ENCODE measurements at places on chromosomes 7 and 10.
A peak's percentile ranks its signal among the peaks of the same experiment; 100 is the strongest.

GRCh38 chr7:108222236-108222892 lies 92.2 kb upstream of the LAMB4 start:
- DNase-seq = peak; percentile 30

DNA sequence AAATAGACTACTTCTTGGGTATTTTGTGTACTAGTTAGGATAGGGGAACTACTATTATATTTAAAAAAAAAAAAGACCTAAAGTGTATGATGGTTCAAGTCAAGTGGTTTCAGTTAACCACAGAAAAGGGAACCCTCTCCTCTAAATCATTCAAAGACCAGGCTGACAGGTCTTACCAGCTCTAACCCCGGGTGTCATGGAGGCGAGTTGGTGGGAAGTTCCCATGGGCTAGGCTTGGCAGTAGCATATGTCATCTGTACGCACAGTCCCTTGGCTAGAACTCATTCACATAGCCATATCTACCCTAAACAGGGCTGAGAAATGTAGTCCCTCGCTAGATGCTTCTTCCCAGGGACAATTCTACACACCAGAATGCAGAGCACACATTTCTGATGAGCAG lies 37.7 kb upstream of the KCNMA1 start:
- DNase-seq = no peak

DNA sequence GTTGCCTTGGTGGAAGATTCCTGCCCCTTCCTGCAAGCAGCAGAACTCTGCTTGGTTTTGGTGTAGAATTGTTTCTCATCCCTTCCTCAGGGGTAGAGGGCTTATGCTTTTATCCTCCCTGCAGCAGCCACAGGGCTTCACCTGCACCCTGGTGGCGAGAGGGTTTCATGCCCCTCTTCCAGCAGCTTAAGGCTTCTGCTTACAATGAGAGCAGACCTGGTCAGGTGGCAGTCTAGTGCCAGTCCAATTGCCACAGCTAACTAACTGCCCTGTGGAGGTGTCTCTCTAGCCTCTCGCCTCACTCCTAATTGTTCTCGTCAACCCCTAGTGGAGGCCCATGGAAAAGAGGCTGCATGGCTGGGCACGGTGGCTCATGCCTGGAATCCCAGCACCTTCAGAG lies 19.3 kb downstream of the ACBD7 start:
- no peak for DNase-seq

DNA sequence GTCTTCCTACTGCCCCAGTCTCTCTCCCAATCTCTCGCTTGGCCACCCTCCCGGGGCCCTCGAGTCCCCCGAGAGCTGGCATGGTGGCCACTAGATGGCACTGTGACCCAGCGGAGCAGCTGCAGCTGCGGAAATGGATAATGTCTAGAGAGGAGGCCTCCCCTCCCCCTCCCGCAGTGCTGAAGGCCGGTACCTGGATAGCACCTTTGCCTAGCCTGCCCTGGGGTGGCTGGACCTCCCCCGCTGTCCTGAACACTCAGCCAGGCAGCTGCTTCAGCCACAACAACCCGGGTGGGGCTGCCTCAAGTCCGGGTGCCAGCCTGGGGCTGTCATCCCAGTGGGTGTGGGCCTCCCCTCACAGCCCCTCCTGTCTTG lies 65.2 kb downstream of the GOLGA7B start:
- DNase-seq = no peak

GRCh38 chr7:156673902-156674301 lies 33.3 kb downstream of the RNF32 start:
- no peak for DNase-seq

GRCh38 chr7:137078781-137079180 lies 210.3 kb downstream of the CHRM2 start:
- DNase-seq = no peak

DNA sequence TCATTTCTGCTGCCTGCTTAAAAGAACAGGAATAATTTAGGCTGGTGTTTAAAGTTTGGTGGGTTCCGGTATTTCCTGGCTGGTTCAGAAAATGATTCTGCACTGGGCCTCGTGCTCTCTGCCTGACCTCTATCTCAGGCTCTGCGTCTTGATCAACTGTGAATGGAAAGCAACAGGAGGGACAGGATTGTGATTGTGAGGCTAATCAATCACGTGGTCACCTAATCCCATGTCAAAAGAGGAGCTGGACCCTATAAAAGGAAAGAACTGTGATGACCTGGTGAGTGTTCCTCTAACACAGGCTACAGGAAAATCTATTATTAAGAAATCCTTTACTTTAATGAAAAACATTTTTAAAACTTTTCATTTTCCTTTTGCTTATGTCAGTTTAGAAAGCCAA lies at the start of gene DHX32:
Gene DHX32 (minus strand): TSS at position 101 of the 400 bp plus-strand sequence. CDS start 468 bp downstream, outside the sequence.
- no peak for DNase-seq

DNA sequence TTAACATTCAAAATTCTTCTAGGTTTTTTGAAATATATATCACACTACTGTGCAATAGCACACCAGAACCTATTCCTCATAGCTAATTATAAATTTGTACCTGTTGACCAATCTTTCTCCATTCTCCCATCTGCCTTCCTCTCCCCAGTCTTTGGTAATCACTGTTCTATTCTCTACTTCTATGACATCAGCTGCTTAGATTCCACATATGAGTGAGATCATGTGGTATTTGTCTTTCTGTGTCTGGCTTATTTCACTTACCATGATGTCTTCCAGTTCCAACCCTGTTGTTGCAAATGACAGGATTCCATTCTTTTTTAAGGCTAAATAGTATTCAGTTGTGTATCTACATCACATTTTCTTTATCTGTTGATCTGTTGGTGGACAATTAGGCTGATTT lies 54.4 kb upstream of the CCDC6 start:
- no peak for DNase-seq

DNA sequence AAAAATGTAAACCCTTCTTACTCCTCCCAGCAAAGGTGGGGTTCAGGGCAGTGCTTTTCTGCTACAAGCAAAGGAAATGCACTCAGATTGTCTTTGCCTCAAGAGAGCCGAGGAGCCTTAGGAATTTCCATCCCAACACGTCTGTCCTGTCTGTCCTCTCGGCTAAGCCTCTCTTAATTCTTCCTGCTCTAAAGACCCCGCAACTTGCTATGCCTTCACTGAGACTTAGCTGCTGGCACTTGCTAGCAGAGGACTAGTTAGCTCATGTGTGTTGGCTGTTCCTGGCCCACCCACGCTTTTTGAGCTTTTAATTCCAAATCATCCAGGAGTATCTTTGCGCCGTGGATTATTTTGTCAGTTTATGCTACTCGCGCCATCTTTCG lies 481 bp upstream of the NPM3 start:
- DNase-seq = no peak

GRCh38 chr10:31526178-31526577 lies 207.2 kb downstream of the ZEB1 start:
- no peak for DNase-seq

DNA sequence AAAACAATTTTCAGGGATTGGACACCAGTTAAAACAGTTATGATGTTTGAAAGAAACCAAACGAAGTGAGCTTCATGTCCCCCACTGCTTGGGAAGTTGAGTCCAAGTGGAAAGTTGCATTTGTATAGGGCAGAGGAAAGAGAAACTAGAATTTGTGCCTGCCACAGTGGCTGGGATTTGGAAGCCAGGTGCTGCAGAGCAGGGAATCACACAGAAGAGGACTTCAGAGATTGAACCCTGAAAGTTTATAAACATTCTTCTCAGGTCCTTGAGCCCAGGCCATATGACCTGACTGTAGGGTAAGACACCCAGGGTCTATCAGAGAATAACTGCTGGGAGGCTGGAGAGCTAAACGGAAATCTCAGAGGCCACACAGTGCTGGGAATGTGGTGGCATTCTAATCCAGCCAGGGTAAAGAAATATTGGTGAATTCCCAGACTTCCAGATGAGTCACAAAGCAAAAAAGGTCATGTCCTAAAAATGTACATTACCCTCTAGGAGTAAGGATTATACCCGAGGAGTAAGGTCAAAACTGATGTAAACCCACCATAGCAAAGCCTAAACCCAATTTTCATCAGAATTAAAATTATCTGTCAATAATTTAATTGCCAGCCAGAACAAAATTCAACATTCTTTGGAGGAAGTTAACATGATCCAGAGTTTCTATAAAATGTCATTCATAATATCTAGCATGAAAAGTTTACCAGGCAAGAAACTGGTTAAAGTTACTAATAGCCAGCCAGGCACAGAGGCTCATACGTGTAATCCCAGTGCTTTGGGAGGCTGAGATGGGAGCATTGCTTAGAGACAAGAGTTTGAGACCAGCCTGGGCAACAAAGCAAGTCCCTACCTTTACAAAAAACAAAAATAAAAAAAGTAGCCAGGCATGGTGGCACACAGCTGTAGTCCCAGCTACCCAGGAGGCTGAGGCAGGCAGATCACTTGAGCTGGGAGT lies 31.2 kb downstream of the TOMM7 start:
- no peak for DNase-seq

GRCh38 chr7:79410345-79410744 lies 43.1 kb downstream of the MAGI2 start:
- DNase-seq = no peak

GRCh38 chr7:30177186-30177585 lies 42.4 kb downstream of the MTURN start:
- no peak for DNase-seq

- no peak for DNase-seq
Observed at GRCh38 chr7:23654508-23654907, 25.5 kb upstream of the FAM221A start.

GRCh38 chr7:99371376-99371920 lies 3.1 kb upstream of the ARPC1B start:
- no peak for DNase-seq

DNA sequence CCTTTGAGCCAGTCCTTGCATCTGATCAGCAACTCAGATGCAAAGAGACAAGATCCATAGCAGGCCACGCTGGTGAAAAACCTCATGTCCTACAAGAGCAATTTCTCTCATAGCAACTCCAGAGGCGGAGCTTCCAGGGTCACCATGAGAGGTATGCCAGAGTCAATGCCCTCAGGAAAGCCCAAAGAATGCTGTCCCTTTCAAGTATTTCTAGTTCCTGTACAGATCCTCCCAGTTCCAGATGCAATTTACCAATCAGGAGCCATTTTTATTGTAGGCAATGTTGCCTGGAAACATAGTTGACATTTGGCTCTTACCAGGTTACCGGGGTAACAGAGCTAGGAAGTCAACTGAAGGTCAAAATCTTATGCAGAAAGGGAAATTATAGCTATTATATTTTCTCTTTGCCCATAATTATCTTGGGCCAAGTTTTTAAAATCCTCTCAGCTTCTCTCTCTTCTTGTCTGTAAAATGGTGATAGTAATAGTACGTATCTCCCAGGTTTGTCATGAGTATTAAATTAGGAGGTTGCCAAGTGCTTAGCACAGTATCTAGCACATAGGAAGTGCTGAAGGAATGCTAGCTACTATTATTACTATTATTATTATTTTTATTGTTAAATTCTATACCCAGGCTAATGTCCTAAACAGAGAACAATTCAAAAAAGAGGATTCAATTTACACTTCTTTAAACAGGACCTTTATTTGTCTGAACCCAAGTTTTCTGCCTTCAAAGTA lies 46.3 kb upstream of the TM9SF3 start:
- no peak for DNase-seq

DNA sequence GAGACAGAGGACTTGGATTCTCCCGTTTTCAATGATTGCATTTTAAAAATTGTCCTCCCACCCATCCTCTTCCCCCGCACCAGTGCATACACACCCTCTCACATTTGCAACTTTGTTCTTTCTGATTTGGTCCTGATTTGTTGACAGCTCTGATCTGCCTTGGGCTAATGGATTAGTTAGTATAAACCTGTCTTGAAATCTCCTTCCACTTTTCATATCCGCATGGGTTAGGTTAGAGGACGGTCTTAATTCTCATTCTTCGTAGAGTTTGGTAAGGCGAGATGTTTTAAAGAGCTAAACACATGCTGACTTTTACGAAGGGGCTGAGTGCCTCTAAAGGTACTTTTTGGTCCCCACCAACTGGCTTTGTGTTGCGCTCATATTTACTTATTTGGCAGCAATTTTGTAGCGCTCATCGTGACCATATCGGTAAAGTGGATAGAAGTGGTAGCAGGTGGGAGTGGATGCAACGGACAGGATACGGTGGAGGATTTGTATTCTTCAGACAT lies 1.1 kb downstream of the AHR start:
- no peak for DNase-seq

GRCh38 chr7:151088856-151089699 lies 2.8 kb downstream of the AGAP3 start:
- no peak for DNase-seq

Measured in fibroblast of skin of left biceps (primary cell).